ENCODE measurements at places on chromosomes 11 and 22.

- no peak for DNase-seq
These were observed 15.4 kb upstream of the DDX6 start for GRCh38 chr11:118806400-118806799.

DNA sequence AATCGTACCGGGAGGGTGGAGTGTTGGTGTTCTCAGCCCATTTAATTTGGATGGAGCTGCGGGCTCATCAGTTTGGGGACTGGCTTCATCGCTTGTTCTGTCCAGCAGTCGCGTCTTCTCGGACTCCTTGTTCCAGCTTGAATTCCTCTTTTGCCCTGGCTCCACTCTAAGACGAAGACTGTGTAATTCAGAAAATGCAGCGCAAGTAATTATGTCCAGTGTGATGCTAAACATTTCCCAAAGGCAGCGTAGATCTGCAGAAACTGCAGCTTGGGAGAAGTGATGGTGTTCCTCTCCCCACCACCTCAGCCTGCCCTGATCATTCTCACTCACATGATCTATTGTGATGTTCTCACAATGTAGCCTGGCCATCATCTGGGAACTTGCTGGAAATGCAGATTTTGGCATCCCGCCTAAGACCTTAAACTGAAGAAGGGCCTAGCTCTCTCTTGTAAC lies 666 bp downstream of the SLC25A18 start:
- DNase-seq, result no peak

- DNase-seq, result no peak
These were observed 1.5 kb downstream of the RAB30 start for GRCh38 chr11:83070044-83070701.

GRCh38 chr11:11841116-11841722 lies 553 bp upstream of the USP47 start:
- peak; percentile 74 for DNase-seq

DNA sequence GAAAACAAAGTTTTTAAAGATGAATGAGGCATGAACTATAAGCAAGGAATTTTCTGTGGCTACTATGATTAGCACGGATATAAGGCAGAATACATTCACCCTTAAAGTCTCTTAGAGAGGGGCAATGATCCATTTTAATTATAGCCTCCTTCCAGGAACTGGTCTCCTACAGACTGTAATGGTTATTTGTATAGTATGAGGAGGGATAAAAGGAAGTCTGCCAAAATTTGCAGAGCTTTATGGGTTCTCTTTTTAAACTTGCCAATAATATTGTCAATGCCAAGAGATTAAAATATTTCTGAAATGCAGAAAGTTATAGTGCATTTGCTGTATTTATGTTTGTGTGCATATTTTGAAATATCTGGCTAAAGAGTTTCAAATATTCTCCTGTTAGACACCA lies 271.4 kb upstream of the LUZP2 start:
- no peak for DNase-seq

GRCh38 chr11:61697764-61698163 lies 17.6 kb downstream of the DAGLA start:
- DNase-seq, result no peak

All from DMS53 (cell line).